Body of pancreas (tissue), 4 donors: ENCODE measurements at places on chromosomes 6 and 20.

DNA sequence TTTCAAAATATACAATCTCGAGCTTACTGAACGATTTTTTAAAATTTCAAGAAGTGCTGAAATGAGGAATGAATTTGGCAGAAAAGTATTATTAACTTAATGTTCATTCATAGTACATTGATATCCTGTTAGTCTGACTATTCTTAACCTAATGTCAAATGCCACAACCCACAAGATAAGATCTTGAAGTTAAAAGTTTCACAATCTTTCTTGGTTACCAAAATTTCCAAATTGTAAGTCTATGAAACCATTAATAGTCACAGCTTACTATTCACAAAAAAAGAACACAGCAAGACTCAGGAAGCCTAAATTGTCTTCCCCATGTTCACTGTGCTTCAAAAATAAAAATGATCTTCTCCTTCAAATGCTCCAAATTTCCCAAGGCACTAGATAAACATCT lies 71.3 kb downstream of the HACE1 start:
- no peak for DNase-seq

DNA sequence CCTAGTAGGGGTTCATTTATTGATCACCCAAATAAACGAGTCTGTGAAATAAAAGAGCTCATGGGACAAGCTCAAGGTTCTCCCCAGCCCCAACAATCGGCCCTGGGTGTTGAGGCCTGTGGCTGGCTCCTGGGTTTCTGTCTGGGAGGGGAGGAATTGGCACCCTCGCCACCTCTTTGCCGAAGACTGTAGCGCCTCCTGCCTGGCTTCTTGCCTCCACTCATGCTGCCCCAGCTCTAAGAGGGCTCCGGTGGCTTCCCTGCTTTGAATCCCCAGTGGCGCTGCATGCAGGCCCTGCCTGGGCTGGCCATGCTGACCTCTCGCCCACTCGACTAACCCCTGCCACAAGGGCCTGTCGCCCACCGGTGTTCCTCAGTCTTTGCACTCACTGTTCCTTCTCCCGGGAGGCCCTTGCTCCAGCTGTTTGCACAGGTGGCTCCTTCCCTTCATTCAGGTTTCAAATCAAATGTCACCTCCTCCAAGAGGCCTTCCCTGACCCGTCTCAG lies 5.4 kb downstream of the MLN start:
- DNase-seq = no peak

GRCh38 chr6:138688580-138688979 lies 85.0 kb upstream of the CCDC28A start:
- DNase-seq = no peak

GRCh38 chr6:119333707-119334295 lies 15.8 kb downstream of the MAN1A1 start:
- DNase-seq = no peak

- no peak for DNase-seq
These were observed 644.2 kb upstream of the GJE1 start for GRCh38 chr6:141488488-141488887.
